Activated CD4-positive, alpha-beta T cell treated with anti-CD3 and anti-CD28 coated beads, Interleukin-2, amount 50 U/mL, for 24 hours (primary cell): ENCODE measurements at places on chromosomes 16 and 17.

GRCh38 chr16:52035436-52035835 is 511.5 kb downstream of the TOX3 start:
- DNase-seq: no peak

- DNase-seq: no peak
These were observed 105.7 kb upstream of the CREBBP start for GRCh38 chr16:3986235-3986544.

DNA sequence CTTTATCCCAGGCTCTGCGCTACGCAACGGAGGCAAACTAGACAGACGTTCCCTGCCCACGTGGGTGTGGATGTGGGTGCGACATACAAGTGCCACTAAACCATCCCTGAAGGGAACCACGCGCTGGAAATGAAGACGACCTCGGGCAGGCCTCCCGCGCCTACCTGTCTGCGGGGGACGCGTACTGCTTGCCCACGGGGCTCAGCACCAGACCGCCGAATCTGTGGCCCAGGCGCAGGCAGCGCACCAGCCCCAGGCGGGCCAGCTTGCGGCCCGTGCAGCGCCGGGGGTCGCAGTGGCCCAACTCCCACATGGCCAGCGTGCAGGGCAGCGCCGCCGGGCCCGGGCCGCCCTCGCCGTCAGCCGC is 480 bp downstream of the TSR3 start:
- DNase-seq: no peak

GRCh38 chr16:20704281-20704680 is 6.8 kb upstream of the ACSM1 start:
- no peak for DNase-seq

- DNase-seq: no peak
These were observed 121.2 kb downstream of the HAPSTR1 start for GRCh38 chr16:9212621-9213020.

- no peak for DNase-seq
These were observed 16.8 kb downstream of the SDR42E1 start for GRCh38 chr16:81994485-81994884.

DNA sequence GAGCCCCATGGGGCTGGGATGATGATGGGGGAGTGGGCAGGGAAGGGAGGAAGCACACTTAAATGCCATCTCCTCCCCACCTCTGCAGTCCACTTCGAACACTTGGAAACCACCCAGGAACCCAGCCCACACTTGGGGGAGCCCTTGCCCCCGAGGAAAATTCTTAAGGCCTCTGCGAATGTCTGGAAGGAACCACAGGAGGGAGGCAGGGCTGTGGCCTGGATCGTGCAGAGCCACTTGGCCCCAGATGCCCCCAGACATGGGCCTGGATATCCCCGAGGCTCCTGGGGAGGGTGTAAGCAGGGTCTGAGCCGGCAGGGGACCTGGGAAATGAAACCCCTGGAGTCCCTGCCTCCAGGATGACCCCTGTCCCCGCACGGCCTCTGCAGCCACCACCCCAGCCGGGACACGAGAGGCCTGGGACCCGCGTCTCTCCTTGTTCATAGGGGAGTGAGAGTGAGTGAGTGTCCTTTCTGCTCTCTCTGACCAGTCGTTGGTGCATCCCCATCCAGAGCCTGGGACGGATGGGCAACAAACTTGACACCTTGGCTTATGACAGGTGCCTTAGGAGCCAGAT is 11.8 kb upstream of the MTSS2 start:
- no peak for DNase-seq

DNA sequence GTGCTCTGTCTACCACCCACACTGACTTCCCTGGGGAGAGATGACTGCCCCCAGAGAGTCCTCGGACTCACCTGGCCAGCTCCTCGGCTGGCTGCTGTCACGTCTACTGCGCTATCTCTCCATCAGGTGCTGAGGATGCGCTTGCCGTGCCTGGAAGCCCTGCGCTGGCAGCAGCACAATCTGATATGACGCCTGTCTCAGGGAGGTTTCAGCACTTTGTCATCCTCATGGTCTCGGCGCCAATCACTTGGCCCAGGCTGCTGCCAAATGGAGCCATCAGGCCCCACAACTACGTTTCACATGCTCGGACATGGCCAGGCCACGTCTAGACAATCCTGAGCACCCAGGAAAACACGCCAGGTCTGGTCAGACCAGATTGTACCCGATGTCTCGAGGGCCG is 46.7 kb downstream of the FOXL1 start:
- DNase-seq: no peak

DNA sequence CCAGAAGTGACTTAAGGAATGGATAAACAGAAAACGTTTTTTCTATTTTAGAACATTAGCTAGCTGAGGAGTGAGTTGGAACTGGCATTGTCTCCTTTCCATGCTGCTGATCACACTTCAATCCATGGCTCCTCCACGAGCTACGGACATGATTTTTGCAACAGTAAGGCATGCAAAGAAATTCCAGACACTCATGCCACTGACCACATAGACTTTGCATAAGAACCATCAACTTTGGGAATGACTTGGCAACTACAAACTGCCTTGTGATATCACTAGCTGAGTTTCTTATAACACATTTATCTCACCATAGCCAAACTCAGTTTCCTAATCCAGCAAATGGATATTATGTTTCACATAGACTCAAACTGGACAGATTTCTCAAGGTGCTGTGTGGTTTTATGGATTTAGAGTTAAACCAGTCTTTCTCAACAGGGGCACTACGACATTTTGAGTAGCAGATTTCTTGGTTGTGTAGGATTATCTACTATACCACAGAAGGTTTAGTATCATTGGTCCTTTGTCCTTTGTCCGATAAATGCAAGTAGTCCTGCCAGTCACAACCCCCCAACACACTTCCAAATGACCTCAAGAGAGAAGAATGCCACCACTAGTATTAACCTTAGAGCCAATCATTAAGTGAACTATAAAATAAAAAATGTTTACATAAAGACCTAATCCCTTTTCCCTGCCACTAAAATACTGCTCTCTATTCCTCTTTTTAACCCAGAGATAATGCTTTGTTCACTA is 48.3 kb upstream of the C17orf78 start:
- DNase-seq: no peak
